ENCODE measurements at places on chromosomes 11 and 22.

GRCh38 chr22:49238181-49239141 is 589.2 kb downstream of the BRD1 start:
- DNase-seq: no peak

DNA sequence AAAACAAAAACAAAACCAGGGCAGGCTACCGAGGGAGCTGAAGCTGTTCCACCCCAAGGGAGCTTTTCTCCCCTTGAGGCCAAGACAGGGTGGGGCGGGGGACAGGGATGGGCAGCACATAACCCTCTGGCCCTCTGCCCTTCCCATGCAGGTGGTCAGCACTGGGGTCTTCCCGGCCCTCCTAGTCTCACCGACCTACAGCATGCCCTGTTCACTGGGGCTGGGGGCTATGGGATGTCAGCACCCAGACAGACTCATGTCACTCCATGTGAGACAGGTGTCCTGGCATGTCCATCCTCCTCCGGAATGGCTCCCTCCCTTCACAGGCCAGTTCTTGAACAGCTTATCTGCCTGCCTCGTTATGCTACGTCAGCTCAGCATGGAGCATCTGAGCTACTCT is 51.7 kb downstream of the DSCAML1 start:
- no peak for DNase-seq

DNA sequence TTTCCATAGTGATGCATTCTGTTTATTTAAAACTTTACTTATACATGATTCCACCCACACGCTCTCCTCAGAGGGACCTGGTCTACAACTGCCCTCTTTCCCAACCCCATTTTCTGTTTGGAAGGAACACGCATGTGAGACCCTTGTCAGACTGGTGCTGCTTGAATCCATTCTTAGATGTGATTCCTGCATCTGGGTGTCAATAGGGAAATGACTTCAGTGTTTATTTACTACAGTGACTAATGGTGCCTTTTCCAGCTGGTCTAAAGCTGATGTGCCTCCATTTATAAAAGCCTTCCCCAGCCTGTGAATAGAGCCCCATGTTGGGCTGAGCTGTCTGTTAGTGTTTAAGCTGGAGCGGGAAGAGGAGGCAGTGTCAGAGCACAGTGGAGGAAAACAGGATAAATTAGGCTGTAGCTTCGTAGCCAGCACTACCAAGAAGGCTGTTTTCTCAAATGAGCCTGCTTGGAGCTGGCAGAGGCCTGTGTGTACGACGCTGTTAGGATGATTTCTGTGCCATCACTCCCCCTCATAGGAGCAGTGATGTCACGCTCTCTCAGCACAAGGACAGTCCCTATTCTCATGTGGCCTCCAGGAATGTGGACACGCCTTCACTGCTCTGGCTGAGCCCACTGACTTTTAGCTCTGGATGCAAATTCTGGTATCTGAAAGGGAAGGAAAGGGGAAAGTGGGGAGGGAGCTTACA is 18.9 kb upstream of the C11orf96 start:
- no peak for DNase-seq

DNA sequence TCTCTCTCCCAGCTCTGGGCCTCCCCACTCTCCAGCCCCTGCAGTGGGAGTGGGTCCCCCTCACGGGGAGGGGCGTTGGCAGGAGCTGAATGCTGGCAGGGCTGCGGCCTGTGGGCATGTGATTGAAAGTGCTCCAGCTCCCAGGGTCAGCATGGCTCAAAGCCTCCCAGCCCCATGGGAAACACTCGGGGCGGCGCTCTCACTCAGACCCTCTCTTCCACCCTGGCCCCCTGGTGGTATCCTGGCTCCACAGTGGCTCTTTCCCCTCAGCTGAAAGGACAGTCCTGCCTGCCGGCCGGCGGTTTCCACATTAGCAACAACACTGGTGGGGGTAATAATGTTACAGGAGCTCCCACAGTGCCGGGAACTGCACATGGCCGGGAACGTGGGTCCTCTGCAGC is 35.5 kb downstream of the POLR3H start:
- DNase-seq: no peak

GRCh38 chr11:44467413-44467812 is 98.0 kb upstream of the CD82 start:
- DNase-seq: no peak

GRCh38 chr11:46347637-46348311 is 511 bp downstream of the DGKZ start:
- no peak for DNase-seq

DNA sequence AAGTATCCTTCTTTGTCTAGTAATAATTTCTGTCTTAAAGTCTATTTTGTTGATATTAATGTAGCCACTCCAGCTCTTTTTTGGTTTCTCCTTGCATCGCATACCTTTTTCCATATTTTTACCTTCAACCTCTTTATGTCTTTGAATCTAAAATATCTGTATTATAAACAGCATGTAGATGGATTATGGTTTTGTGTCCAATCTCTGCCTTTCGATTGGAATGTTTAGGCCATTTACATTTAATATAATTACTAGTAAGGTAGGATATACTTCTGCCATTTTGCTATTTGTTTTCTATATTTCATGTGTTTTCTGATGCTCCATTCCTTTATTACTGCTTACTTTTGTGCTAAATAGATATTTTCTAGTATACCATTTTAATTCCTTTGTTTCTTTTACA is 39.5 kb downstream of the TMPRSS5 start:
- DNase-seq: no peak

DNA sequence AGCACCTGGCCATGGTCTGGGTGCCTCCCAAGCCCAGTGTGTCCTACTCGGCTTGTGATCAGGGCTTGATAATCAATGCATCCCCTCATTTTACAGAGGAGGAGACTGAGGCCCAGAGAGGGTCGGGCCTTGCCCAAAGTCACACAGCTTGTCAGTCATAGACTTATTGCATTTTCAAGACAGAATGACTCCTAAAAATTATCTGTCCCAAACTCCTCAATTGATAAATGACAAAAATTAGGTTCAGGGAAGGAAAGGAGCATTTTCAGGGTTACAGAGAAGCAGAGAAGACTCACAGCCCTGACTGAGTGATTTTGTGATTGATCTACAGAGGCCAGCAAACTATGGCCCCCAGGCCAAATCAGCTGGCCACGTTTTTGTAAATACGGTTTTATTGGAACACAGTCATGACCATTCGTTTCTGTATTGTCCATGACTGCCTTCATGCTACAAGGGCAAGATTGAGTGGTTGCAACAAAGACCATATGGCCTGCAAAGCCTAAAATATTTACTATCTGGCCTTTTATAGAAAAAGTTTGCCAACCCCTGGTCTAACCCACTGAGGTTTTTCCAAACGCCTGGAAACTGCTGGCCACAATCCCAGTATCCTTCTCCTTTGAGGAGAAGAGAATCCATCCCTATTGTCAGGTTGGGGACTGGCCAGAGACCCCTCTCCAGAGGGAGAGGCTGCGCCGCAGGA is 35.1 kb upstream of the NAV2 start:
- no peak for DNase-seq

- DNase-seq: peak; percentile 17
Observed at GRCh38 chr11:129695571-129696308, 119.9 kb upstream of the TMEM45B start.

DNA sequence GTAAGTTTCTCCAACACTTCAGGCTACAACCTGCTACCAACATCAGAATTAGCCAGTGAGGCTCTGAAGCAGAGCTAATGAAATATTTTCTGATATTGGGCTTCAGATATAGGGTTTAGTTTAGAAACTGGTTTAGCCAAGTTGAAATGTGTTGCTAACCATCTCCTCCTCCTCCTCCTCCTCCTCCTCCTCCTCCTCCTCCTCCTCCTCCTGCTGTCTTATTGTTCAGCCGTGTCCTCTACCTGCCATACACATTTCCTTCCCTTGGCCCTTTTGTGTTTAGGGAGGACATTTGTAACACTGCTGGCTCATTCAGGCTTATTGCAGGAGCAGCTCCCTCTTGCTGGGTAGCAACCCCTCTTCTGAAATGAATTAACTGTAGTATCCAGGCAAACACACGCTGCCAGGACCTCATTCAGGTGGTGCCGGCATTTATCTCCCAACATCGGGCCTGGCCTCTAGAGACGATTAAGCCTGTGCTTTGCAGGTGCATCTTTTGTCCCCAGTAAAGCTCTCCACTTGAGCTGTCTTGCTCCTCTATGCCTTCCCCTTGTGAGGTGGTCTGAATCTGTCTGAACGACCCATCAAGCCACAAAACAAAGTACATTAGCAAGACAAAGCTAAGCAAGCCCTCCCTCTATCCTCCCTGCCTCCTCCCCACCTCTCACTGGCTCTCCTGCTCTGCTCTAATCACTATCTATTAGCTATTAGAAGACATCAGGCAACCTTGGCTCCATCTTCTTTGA is 82.9 kb downstream of the KCNJ1 start:
- no peak for DNase-seq

GRCh38 chr11:125990244-125990643 is 44.4 kb downstream of the VSIG10L2 start:
- peak; percentile 98 for DNase-seq

GRCh38 chr11:72600557-72600956 is 73.7 kb downstream of the PDE2A start:
- DNase-seq: no peak

DNA sequence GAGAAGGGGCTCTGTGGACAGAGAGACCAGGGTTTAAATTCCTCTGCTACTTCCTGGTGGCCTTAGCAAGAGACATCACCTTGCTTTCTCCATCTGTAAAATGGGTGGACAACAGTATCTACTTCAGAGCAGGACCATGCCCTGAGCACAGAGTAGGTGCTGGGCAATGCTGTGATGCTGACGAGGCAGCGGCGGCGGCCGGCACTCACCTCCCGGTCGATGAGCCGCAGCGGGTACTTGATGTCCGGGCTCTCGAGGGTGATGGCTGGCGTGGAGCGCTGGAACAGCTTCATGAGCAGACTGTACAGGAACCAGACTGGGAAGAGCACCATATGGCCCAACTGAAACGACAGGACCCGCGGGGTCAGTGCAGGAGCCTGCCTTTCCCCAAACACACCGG is 3.9 kb downstream of the ATP5MGL start:
- DNase-seq: no peak

DNA sequence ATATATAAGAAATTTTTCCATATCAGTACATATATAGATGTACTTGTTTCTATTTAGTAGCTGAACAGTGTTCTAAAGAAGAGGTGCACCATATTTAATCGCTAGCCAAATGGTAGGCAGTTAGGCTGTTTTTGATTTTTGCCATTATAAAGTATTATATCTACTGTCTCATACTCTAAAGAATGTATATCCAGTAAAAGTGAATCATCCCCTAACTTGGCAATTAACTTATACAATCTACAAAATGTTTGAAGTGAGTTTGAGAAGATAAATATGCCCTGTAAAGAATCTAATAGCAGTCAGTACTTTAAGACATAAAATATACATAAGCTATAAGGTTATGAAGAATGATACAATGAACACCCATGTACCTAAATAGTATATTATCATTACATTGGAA is 291.5 kb downstream of the SWAP70 start:
- no peak for DNase-seq

DNA sequence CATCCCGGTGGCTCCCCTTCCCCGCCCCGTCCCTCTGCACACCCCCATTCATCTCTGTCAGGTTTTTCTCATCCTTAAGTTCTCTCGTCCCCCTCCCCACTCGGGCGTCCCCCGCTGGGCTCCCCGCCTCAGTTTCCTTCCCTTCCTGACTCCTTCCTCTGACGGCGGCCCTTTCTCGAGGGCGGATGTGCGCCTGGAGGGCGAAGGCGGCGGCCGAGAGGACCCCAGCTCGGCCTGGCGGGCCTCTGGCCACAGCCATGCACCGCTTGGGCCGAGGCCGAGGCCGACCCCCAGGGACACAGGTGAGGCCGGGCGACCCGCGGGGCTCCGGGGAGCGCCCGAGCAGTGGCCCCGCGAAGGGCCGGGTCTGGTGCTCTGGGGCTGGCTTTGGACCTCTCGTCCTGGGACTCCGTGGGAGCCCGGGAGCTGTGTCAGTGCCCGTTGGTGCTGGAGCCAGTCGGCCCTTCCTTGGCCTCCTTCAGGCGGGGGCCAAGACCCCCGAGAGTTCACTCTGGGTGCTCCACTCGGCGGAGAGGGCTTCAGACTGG is 2.9 kb downstream of the PHLDB1 start:
- DNase-seq: no peak

DNA sequence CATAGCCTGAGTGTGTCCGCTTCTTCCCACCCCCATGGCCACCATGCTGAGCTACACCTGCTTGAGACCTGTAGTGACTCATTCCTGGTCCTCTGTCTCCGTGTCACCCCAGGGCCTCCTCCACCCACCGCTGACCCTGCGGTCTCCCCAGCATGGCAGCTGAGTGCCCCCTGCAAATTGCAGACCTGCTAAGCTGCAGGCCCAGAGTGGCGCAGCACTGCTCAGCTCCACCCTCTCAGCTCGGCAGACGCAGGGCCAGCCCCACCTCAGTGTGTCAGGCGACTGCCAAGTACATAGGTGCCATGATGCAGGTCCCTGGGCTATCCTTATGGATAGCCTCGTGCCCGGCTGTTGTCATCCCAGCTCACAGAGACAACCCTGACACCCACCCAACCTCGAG is 13.1 kb downstream of the MS4A15 start:
- DNase-seq: no peak

DNA sequence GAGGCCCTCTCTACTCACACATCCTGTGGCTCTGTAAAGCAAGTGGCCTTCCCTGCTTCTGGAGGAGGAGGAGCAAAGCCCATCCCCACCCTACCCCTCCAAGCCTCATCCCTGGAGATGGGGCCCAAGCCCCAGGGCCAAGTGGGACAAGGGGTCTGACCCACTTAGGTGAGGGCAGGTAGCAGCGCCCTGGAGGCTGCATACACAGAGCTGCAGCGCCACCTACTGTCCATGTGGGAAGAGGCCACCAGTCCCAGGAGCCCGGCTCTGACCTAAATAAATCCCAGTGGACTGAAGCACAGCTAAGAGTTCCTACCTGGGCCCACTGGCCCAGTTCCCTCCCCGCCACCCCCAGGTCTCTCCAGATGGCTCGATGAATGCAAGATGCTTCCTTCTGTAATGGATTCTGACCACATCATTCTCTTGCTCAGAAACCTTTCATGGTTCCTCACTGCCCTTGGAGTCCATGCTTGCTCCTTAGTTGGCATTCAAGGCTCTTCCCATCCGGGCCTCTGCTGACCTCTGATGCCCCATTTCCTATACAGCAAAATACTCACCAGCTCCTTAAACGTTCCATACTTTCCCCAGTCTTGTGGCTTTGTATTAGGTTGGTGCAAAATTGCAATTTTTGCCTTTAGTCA is 62.1 kb downstream of the THAP12 start:
- DNase-seq: peak; percentile 10

DNA sequence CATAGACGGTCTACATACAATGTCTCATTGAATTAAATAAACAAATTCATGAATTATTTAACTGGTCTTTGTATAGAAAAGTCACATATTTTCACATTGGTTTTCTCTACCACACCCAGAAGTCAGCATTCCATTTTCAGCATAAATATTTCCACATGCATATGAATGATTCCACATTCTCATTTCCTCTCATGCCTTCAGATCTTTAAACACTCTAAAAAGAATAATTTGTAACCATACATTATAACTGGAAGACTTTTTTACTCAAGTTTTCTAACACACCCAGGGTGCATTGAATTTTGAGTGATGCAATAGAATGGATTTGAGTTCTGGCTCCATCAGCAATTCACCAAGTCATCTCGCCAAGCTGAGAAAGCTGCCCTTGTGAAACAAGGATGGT is 501.8 kb upstream of the TENM4 start:
- no peak for DNase-seq

- no peak for DNase-seq
Observed at GRCh38 chr11:297586-298405, 1.5 kb downstream of the IFITM5 start.

All from NCI-H524 treated with DMSO at 0.1 percent for 48 hours (cell line).